NCI-H82 (cell line): ENCODE measurements at places on chromosomes 13 and 19.
A peak's percentile ranks its signal among the peaks of the same experiment; 100 is the strongest.

GRCh38 chr13:24172071-24172470 is 11.6 kb downstream of the SPATA13 start:
- DNase-seq: no peak

DNA sequence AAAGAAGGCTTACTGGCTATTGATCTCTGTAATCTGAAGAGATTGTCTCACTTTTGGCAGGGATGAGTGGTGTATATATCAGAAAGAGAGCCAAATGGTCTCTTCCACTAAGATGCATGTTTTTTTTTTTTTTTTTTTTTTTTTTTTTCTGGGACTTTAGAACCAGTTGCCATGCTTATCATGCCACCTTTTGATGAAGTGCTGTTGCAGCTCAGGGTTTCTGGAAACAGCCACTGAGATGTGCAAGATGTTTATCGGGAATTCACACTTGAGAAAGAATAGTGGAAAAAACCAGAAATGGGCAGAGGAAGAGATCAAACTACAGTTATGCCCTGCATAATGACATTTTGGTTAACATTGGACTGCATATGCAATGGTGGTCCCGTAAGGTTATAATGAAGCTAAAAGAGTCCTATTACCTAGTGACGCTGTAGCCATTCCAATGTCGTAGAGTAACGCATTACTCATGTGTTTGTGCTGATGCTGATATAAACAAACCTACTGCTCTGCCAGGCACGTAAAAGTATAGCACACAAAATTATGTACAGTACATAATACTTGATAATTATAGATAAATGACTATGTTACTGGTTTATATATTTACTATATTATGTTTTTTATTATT is 121.0 kb downstream of the KLF5 start:
- no peak for DNase-seq

- peak; percentile 65 for DNase-seq
These were observed 5.1 kb downstream of the NOTCH3 start for GRCh38 chr19:15195371-15196334.

GRCh38 chr19:12952488-12953137 is 4.4 kb downstream of the GADD45GIP1 start:
- peak; percentile 73 for DNase-seq

DNA sequence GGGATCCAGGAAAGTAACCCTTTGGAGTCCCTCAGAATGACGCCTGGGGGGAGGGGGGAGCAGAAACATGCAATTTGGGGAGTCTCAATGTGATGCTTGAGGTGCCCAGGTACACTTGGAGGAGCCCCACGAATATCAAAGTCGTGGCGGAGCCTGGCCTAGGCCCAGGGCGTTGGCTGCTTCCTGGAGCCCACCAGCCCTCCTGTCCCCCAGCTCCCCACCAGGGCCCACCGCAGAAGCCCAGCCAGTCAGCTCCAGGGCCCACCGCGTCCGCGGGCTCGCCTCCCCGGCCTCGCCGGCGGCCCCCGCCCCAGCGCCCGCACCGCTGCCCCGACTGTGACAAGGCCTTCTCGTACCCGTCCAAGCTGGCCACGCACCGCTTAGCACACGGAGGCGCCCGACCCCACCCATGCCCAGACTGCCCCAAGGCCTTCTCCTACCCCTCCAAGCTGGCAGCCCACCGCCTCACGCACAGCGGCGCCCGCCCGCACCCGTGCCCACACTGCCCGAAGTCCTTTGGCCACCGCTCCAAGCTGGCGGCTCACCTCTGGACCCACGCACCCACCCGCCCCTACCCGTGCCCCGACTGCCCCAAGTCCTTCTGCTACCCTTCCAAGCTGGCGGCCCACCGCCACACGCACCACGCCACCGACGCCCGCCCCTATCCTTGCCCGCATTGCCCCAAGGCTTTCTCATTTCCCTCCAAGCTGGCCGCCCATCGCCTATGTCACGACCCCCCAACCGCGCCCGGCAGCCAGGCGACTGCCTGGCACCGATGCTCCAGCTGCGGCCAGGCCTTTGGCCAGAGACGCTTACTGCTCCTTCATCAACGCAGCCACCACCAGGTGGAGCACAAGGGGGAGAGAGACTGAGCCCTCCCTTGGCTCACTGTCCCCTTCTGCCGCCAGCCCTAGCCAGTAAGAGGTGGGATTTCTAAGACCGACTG is 2.1 kb downstream of the ZNF575 start:
- peak; percentile 88 for DNase-seq

GRCh38 chr13:40640845-40641458 is 25.5 kb downstream of the FOXO1 start:
- no peak for DNase-seq

GRCh38 chr19:6286676-6287075 is 6.9 kb upstream of the MLLT1 start:
- no peak for DNase-seq
